ENCODE measurements at places on chromosomes 13 and 19. TPM values are rescaled to one million over a fixed set of nuclear protein-coding genes. Genes with fewer than 3 reads are reported as not detected.

GRCh38 chr13:22256111-22256639 is 585.3 kb downstream of the FGF9 start:
- no peak for DNase-seq

DNA sequence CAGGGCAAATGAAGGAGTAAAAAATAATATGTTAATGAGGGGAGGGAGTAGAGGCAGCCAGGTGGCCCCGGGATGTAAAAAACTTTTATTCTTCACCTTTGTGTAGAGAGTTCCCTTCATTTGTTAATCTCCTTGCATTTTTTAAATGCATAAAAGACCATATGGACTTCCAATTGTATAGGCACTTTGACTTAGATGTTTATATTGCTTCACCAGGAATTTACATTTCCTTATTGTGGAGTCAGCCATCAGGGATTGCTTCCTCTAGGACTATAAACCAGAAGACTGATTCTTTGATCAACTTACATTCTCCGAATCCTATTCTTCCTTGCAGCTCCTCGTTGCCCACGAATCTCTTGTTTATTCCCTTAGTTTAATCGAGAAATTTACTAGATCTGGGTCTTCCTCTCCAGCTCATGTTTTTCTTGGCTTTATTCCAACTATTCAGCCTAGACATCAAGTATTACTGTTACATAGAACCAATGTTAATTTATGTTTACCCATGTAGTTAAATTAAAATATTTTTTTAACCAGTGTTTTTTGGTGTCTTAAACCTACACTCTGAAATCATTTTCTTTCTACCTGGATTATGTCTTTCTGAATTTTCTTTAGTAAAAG is 1187.0 kb upstream of the SLC10A2 start:
- no peak for DNase-seq

The PLIN4 gene
- 0.22 TPM for total RNA-seq

DNA sequence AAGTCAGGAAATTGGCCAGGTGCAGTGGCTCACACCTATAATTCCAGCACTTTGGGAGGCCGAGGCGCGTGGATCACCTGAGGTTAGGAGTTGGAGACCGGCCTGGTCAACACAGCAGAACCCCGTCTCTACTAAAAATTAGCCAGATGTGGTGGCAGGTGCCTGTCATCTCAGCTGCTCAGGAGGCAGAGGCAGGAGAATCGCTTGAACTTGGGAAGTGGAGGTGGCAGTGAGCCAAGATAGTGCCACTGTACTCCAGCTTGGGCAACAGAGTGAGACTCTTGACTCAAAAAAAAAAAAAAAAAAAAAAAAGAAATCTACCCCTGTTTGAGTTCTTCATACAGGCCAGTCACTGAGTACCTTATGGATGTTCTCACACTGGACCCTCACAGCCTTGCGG is 42.0 kb downstream of the SLC15A1 start:
- no peak for DNase-seq

The SEMA6B gene
- 2.4 TPM for total RNA-seq

The GZMM gene
- total RNA-seq, result 28.7 TPM
